ENCODE measurements at places on chromosomes 2 and 18.

DNA sequence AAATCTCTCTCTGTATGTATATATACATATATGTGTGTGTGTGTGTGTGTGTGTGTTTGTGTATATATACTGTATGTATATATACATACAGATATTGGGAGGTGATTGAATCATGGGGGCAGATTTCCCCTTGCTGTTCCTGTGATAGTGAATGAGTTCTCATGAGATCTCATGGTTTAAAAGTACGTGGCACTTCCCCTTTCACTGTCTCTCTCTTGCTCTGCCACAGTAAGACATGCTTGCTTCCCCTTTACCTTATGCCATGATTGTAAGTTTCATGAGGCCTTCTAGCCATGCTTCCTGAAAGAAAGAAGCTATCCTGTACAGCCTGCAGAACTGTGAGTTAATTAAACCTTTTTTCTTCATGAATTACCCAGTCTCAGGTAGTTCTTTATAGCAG is 18.8 kb upstream of the CCDC195 start:
- no peak for DNase-seq

GRCh38 chr18:3827236-3827845 is 377.4 kb downstream of the TGIF1 start:
- DNase-seq = no peak

DNA sequence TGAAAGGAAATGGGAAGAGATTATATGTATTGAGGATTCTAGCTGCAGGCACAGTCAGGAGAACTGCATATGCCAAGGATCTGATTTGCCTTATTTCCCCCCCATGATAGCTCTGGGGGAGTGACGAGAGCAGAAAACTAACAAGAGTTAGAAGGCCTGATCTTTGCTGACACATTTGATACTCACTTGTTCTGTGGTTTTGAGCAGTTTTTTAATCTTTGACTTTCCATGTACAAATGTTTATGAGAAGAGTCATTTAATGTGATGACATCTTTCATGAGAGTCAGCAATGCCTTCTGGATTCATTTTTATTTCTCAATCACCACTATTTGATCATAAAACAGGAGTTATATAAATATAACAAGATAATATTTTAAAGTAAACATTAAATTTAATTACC is 12.7 kb upstream of the SERPINB7 start:
- no peak for DNase-seq

GRCh38 chr2:222942561-222942960 is 81.7 kb downstream of the ACSL3 start:
- no peak for DNase-seq

DNA sequence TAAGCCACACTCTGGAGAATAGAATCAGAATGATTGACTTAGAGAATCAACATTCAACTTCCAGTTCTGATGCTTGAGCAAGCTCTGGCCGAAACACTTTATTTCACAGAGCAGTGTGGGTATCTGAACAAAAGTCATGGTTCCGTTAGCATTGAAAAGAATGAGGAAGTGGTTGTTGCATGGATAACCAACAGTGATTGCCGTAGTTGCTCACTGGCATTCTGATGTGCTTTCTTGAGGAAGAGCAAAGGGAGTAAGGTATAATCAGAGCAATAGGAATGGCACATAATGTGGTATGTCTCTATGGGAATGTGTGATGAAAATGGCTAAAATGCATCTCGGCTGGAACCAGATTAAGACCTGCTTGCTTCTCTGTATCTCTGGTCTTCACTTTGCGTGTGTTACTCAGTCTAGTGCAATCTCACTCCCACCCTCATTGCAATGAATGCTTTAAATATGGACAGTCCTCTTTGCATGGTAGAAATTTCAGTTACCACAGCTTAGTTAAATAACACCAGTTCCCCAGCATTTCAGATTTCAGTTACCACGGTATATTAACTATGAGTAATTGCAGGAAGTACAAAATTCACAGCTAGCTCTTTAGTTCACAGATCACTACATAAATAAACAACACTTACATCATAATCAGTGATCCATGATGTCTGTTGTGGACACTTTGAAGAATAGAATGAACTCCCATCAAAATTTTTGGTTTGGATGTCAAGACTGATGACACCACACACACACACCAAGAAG is 7.8 kb upstream of the RAB12 start:
- DNase-seq = no peak

Data from GM18507 (cell line).